Right lung (tissue), 10 donors: ENCODE measurements at places on chromosomes 6 and 20. TPM values are rescaled to one million over a fixed set of nuclear protein-coding genes. Genes with fewer than 3 reads are reported as not detected.

Gene DZANK1
- polyA plus RNA-seq: 7.3 TPM

Gene RNF144B
- polyA plus RNA-seq: 18.5 TPM

Gene EYA2
- polyA plus RNA-seq: 1.3 TPM

Gene DAAM2
- polyA plus RNA-seq: 45.1 TPM

Gene PCSK2
- 0.69 TPM for polyA plus RNA-seq

Gene IPCEF1
- 3.7 TPM for polyA plus RNA-seq

Gene ZSCAN23
- 8.3 TPM for polyA plus RNA-seq

Gene TDRD6
- polyA plus RNA-seq: 2.4 TPM

Gene OR2J3
- polyA plus RNA-seq: not detected

Gene ME1
- 13.6 TPM for polyA plus RNA-seq

Gene REM1
- polyA plus RNA-seq: 7.8 TPM

Gene PTCRA
- 0.45 TPM for polyA plus RNA-seq

Gene FIG4
- polyA plus RNA-seq: 21.6 TPM

Gene NCOA5
- polyA plus RNA-seq: 58.9 TPM

Gene MYLK2
- 3.3 TPM for polyA plus RNA-seq

Gene PPP1R14C
- 11.4 TPM for polyA plus RNA-seq

Gene MATN4
- polyA plus RNA-seq: 0.09 TPM

Gene CGA
- 0.53 TPM for polyA plus RNA-seq

Gene EMILIN3
- 4.1 TPM for polyA plus RNA-seq

Gene TTBK1
- 0.56 TPM for polyA plus RNA-seq

Gene ADGRF1
- polyA plus RNA-seq: 0.14 TPM

Gene OTOR
- polyA plus RNA-seq: not detected

Gene TTLL9
- polyA plus RNA-seq: 3.5 TPM

Gene TGM3
- polyA plus RNA-seq: 0.28 TPM

Gene PSMG4
- polyA plus RNA-seq: 23.2 TPM

Gene NFATC2
- polyA plus RNA-seq: 5.9 TPM

Gene DEFB124
- 2.1 TPM for polyA plus RNA-seq

Gene OR2B6
- polyA plus RNA-seq: 0.24 TPM

Gene FAM217A
- polyA plus RNA-seq: 2.4 TPM

Gene TREML1
- polyA plus RNA-seq: 1.5 TPM

Gene SLA2
- polyA plus RNA-seq: 1.2 TPM

Gene DSTN
- polyA plus RNA-seq: 384 TPM

Gene DEFB125
- polyA plus RNA-seq: not detected

Gene BEND3
- polyA plus RNA-seq: 4.3 TPM
